Left renal cortex interstitium (tissue), 4 donors: ENCODE measurements at places on chromosomes 11 and 22.

DNA sequence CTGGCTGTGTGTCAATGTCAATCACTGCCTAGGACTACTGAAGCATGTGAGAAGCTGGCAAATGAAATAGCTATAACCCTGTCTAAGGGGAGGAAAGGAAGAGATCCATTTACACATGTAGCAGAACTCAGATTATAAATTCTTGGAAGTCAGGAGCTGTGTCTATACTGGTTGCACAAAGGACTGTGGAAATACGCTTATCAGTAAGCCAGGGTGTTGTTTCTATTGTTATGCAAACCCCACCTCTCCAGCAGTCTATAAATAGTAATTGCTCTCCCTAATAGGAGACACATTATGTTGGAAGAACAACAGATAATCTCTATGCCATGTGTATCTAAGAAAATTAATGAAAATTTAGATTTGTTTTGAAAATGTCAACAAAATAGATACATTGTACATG is 693.4 kb upstream of the CCDC90B start:
- peak; percentile 4 for DNase-seq

DNA sequence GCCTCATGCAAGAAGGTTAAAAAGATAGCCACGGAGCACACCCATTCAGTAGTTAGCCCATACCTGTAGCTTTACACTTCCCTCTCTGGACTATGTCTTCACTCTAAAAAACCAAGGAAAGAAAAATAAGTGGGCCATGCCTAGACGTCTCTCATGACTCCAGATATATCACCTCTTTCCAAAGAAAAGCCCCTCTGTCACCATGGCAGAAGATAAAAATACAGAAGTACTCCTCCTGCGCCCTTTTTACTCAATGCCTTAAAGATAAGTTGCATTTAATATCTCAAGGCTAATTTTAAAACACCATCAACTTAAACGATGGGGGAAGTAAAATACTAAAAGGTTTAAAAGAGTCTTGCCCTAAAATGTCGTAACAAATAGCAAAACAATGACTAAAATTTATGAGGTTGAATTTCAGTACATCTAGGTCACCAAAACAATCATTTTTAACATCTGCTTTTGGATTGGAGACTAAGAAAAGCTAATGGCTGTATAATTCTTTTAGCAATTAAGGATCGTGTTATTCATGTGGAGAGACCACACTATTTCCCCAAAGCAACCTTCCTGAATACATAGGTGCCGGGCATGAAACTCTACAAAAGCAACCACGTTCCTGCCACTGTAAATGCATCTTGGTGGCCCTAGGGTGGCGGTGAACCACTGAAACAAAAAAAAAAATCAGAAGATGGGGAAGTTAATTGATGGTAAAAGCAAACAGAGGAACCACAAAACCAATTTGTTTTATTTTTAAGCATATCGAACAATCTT is 46.0 kb downstream of the CELF1 start:
- DNase-seq, result no peak

GRCh38 chr22:28942801-28943500 is 59.6 kb downstream of the ZNRF3 start:
- DNase-seq, result no peak

- DNase-seq, result no peak
These were observed 74.6 kb downstream of the PIWIL3 start for GRCh38 chr22:24699876-24700275.

GRCh38 chr11:60776167-60776566 is 9.0 kb upstream of the MS4A10 start:
- no peak for DNase-seq

DNA sequence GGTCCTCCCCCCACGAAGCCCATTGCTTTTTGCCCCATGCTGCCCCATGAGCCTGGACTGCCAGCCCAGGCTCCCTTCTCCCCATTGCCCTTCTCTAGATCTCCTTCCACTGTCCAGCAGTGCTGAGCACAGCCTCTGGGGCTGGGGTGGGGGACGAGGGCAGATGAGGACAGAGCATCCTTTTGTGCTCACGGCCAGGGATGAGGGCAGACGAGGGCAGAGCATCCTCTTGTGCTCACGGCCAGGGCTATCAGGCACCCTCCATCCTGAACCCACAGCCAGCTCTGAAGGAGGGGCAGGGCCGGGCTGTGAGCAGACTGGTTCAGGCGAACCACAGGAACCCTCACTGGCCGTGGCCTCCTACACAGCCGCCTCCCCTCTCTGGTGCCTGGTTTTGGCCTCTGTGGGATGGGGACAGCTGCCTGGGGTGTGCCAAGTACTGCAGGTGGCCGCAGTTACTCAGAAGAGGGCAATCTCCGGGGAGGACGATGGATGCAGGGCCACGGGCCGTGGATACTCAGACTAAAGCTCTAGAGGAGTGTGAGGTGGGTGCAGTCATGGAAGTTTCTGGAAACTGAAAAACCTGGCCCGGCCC is 1258.8 kb downstream of the BRD1 start:
- DNase-seq, result no peak

GRCh38 chr11:120810251-120810650 is 213.7 kb upstream of the TBCEL start:
- no peak for DNase-seq

DNA sequence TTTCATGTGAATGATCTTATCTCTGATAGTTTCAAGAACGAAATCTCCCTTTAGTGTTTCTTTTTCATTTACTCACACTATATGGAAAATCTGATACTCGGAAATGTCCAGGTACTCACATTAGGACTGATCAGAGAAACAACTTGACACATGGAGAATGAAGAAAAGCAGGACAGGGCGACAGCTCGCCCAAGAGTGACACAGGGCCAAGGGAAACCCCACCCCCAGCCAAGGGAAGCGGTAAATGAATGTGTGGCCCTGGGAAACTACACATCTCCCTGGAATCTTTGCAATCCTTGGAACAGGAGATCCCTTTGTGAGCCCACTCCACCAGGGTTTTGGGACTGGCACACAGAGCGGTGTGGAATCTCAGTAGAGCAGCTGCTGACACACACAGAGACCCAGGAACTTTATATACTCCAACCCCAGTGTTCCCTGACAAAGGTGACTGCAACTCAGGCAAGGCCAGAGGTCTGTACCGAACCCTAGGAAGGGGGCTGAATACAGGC is 303.7 kb upstream of the ARHGAP42 start:
- no peak for DNase-seq

DNA sequence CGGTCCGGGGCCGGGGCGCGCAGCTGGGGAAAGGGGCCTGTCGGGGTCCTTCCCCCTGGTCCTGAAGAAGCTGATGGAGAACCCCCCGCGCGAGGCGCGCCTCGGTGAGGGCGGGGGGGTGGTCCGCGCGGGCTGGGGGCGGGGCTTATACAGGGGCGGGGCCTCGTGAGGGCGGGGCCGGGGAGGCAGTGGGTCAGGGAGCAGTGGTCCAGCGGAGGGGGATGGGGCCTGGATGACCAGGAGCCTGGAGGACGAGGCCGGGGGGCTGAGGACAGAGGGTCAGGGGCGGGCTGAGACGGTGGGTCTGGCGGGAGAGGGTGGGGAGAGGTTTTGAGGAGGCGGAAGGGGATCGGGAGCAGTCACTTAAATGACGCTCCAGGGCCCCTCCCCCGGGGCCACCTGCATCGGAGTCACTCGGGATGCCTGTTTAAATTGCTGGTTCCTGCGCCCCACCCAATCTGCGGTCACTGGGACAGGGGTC is 396 bp downstream of the TEF start:
- DNase-seq, result no peak

DNA sequence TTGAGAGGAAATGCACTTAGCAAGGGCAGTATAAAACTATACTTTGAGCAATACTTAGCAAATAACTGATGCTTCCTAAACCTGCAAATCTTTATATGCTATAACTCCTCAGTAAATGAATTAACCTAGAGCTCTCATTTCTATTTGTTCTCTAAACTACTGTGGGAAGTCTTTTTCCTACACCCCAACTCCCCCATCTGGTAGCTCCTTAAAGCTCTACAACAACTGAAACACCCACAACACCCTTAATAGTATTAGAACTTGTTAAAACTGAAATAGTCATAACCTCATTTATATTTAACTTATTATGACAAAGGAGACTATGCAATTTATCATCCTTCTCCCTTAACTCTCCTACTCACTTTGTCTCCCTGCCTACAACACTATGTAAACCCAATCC is 43.4 kb downstream of the GUCY1A2 start:
- DNase-seq, result no peak

DNA sequence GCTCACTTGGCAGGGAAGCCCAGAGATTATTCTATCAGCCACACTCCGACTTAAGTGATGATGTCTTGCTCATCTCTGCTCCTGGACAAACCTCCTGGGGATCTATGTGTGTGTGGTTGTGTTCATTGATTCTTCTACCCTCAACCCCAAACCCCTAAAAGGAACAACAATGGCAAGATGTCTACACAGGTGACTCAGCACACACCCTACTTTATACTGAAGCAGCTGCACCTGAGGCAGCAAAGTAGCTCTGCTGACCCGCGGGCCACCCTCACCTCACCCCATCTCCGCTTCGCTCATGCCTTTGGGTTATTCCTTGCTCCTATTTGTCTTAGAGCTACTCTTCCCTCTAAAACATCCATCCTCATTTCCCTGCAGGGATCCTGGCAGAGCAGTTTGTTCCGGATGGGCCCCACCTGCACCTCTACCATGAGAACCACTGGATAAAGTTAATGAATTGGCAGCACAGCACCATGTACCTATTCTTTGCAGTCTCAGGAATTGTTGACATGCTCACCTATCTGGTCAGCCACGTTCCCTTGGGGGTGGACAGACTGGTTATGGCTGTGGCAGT is 38.7 kb downstream of the TMEM45B start:
- DNase-seq, result no peak

DNA sequence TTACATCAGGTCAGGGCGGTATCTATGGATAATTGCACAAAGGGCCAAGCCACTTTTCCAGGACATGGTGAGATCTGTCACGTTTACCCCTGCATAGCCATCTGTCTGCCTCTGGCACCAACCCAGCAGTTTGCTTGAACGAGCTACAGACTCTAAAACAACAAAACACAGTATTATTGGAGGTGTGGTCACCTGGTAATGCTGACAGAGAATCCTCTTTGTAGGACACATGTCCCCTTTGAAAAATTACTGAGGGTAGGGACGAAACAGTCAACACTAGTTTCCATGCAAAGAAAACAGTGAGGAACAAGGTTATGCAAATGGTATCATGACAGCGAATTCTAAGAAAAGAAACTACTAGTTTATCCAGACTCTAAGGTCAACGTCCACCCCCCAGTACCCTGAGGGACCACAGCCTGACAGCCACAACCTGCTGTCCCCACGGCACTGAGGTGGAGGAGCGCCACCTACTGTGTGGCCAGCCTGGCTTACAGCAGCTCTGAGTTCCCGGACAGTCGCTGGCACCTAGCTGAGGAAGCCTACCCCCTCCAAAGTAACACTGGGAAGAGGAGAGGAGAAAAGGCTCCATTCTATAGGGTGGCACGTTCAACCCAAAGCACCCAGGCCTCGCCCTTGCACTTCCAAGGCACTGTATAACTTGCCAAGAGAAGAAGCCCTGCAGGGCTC is 117.4 kb upstream of the BID start:
- no peak for DNase-seq

GRCh38 chr11:120929664-120930154 is 94.2 kb upstream of the TBCEL start:
- DNase-seq, result no peak

DNA sequence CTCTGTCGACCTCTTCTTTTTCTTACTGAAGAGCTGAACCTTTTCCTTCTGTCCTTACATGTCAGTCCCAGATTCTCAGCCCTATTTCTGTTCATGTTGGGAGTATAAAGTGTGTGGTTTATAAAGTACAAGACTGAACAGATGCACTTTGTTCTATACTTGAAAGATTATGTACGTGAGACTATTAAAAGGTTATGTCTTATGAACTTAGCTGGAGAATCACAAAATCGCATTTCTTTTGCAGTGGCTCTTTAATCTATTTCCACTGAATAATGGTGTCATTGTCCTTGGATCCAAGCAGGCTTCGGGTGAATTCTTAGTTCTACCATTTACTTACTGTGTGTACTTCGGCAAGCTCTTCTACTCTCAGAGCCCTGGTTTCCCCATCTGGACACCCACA is 558.4 kb downstream of the TMEM135 start:
- no peak for DNase-seq

DNA sequence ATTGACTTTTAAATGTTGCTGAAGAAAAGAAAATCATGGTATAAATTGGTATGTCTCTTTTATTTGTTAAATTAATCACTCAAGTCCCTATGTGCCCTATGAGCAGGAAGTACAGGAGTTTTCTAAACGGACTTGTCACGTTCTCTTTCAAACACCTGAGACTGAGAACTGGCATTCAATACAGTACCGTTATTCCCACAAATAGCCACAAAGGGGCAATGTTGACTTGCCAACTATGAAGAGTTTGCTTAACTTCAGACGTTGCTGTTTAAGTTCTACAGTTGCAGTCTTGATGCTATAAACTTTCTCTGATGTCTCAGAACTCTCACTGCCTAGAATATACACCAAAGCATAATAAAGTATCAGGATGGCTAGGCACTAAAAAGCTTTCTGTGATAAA is 7.6 kb downstream of the OR56A1 start:
- DNase-seq, result no peak

DNA sequence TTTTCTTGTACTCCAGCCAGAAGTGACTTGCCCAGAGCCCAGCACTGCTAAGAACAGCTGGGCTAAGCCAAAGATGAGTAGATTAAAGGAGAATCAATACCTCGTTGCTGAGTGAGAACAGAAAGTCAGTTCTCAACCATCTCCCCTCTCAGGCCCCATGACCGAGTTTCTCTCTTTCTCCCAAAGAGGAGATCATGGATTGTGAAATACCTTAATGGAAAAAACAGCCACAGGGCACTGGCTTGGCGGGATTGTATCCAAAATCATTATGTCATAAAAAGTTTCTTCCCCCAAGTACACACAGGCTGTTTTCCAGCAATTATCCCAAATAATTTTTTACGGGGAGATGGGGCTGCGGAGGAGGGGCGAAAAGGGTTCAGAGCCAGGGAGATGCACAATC is 111.8 kb upstream of the TMEM45B start:
- no peak for DNase-seq

GRCh38 chr11:130536106-130537040 is 87.9 kb downstream of the ADAMTS15 start:
- DNase-seq, result no peak

- DNase-seq, result no peak
These were observed 11.0 kb downstream of the SLC29A2 start for GRCh38 chr11:66360406-66361073.

- DNase-seq, result no peak
These were observed 32.4 kb upstream of the ETS1 start for GRCh38 chr11:128619540-128620308.
